ENCODE measurements at places on chromosomes 2 and 18.

DNA sequence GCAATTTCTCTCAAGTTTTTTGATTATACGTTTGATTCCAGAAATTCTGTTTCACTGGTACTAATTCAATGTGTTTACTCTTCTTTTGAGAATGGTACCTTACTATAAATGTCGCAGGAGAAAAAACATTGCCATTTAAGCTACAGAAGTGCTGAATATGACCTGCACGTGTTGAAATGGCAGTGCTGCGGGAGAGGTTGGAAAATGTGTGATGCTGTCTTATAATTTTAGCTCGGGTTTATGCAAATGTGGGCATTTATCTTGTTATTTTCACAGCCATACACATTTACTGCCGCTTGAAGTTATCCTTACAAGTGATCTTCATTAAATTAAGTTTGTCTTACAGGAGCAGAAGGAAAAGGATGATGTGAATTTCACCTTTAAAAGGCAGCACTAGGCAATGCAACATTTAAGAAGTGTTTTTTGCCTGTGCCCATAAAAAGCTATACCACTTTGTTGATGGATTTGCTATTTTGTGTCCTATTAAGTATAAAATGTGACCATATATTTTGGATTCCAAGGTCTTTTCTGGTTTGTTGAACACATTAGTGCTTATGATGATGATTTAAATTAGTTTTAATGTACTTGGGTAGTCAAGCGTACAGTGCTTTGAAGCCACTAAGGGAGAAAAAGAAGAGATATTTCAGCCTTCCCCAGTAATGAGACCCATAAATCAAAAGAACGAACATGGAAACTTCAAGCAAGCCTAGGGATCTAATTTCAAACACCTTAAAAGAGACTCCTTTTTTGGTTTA lies 112.1 kb downstream of the LTBP1 start:
- no peak for ATAC-seq

DNA sequence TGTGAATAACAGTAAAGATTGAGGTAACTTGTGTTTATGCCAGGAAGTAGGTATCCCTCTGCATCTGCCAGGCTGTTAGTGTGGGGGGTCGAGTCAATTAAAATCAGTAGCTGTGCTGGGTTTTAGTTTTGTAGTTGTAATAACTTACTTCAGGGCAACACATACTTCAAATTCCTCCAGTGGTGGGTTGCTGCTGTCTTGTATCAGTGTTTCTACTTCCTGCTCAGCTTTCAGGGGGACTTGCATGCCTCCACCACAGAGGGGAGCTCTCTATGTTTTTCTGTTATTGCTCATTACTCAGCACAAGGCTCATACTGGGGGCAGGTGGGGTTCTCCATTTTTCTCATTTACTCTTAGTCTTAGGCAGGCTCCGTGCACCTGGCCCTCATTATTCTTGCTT lies 136.8 kb downstream of the CAPN13 start:
- ATAC-seq, result no peak

DNA sequence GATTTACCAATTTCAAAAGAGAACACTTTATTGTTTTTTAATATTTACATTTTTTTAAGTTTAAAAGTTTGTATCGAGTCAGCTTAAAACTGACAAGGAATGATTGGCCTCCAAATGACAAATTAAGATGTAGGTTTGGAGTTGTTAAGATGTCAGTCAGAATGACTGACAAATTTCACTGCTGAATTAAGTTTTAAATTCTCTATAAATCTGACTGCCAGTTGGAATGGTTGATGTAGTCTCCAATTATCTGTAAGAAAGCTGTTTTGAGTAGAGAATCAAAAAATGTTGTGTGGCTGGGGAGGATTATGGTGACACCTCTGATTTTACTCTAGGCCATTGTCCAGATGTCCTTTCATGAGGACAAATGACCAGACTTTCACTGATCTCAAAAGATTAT lies 165.3 kb upstream of the CDH20 start:
- ATAC-seq, result no peak

DNA sequence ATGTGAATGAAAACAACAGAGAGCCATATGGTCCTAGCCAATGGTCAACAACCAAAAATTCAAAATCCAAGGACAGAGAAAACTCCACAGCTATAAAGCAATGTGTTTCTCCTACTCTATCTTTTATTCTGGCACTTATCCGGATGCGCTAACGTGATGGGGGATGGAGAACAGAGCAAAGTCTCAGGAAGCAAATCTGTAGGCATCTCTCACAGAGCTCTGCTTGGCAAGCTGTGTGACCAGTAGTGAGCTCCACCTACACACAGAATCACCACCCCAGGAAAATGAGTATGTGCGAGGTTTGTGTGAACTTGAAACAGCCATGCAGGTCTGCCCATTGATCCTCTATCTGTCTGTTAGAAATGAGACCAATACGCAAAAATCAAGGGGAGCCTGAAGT lies 584.3 kb downstream of the BCL11A start:
- no peak for ATAC-seq

DNA sequence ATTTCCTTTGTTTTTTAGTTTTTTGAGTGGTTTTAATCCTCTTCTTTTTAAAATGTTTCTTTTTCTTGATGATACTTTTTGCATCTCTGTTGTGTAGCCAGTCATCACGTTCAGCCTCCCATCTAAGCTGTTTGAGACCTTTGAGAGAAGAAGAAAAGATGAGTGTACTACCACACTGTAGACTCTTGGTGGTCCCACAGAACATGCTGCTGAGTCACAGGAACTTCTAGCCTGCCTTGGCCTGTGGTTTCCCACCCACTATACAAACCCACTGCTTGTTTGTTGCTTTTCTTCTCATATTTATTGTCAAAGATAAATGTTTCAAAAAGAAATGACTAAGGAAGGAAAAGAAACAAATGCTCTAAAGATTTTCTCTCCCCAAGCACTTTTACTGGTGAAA lies 5.5 kb downstream of the CEBPZOS start:
- ATAC-seq, result peak; percentile 83

GRCh38 chr2:33265584-33266338 lies 210.7 kb upstream of the RASGRP3 start:
- no peak for ATAC-seq

GRCh38 chr2:24512404-24512803 lies 21.4 kb downstream of the NCOA1 start:
- no peak for ATAC-seq

DNA sequence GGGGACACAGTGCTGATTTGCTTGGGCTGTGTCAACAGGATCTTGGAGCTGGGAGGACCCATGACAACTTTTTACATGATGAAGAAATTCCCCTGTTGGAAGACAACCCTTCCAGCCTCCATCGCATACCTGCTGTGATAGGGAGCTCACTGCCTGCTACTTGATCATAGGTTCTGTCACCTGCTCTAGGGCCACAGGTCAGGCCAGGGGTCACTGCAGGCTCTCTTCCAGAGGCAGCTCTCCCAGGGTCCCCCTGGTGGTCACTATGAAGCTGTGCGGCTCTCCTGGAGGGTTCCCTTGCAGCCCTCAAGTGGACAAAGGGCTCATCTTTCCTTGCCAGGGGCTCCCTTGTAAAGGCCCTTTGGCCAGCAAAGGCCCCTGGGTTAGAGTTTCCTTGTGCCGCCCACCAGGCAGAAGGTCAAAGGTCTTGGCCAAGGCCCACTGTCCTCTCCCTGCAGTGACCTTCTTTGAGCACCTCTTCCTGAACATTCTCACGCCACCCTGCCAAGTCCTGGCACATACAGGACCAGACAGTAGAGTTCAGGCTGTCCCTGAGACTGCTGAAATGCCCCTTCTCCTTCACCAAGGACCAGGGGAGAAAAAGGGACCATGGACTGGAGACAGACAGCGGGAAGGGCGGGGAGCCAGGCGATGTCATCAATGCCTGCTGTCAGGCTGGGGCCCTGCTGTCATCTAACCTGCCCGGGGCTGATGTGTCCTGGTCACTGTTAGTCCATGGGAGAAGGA lies 345.1 kb downstream of the DYSF start:
- ATAC-seq, result no peak

- ATAC-seq, result no peak
Observed at GRCh38 chr2:216687646-216688045, 7.7 kb downstream of the IGFBP5 start.
